ENCODE measurements at places on chromosomes 5 and 9.

DNA sequence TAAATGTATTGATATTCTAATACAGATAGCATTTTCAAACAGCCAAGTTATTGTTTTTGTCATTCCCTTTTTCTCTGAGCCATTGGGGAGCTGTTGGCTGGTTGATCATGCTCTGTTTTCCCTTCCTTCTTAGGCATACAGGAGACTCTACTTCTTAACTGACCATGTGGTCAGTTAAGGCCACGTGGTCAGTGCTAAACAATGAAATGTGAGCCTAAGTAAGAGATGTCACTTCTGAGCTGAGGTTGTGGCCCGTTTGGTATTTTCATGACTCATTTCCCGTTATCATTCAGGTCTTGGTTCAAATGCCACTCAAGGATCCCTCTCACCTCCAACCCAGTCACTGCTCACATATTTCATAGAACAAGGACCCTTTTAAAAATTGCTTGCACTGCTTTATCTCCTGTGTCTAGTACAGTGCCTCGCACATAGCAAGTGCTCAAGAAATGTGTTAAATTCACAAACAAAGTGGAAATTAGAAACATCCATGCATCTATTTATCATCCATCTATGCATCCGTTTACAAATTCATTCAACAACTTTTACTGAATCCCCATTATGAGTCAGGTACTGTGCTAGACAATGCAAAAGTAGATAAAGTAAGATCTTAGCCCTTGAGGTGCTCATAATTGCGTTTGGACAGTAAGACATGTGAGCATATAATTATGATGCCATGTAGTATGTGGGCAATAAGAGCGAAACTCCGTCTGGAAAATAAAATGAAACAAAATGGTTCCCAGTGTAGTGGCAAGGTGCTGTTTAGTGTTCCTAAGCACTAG is 50.7 kb downstream of the ARRDC3 start:
- DNase-seq: no peak

GRCh38 chr5:119315516-119315949 is 40.3 kb upstream of the TNFAIP8 start:
- DNase-seq: no peak

GRCh38 chr9:7976167-7976755 is 176.7 kb upstream of the DMAC1 start:
- DNase-seq: no peak

DNA sequence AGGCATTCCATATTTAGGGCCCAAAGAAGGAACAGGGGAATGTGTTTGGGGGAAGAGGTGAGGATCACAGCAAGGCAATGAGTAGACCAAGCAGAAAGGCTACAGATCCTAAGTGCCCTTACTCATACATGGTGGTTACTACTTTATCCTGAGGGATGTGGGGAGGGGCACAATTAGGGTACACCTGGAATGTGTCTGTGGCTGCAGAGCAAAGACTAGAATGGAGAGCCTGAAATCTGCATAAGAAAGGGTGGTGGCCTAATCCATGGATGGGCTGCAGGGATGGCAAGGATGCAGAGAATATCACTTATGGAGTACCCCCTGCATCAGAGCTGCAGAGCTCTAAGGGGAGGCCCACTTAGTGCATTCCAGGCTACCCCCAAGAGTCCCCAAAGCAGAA is 352.6 kb upstream of the TRPC7 start:
- no peak for DNase-seq

- DNase-seq: no peak
Measured at GRCh38 chr5:42564689-42565356, 141.6 kb downstream of the GHR start.

DNA sequence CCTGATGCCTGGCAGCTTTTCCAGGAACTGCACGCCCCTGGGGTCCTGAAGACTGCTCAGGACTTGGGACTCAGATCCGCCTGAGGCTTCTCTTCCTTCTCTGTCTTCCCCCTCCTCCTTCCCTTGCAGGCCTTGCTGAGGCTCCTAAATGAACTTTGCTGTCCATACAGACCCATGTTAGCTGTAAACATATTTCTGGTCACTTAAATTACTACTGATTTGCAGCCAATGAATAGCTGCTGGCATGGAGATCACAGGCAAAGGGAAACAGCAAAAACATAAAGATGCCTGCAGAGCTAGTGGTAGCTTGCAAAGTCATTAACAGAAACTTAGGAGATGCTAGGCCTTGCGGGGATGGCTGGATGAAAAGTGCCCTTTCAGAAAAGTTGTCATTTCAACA is 261.9 kb downstream of the GADD45G start:
- no peak for DNase-seq
